HFFc6 (cell line): ENCODE measurements at places on chromosomes 6 and 20. TPM values are rescaled to one million over a fixed set of nuclear protein-coding genes. Genes with fewer than 3 reads are reported as not detected.
A peak's percentile ranks its signal among the peaks of the same experiment; 100 is the strongest.

DNA sequence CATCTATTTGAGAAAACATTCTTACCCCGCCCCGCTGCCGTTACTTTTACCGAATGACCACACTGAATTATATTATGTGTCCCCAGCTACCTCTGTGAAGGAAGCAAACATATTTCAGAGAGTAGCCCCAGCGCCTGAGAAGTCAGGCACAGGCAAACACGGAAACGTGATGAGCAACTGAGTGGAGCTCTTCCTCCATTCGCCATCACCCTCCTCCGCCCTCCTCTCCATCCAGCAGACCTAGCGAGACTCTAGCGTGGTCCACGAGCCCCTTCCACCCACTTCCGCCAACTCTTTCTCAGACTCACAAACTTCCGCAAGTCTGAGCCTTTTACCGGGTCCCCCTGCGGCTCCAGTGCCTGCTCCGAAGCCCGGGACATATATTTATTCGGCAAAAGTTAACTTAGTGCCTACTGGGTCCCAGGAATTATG lies 582 bp downstream of the SNRPB start:
- peak overlapping the region; percentile 100 for H3K27ac ChIP-seq
- H3K4me1 ChIP-seq, result peaks cover 88% of the 10 kb centered on the region
- H3K27me3 ChIP-seq, result peaks cover 7% of the 10 kb centered on the region
- peak overlapping the region; percentile 99 for H3K4me3 ChIP-seq

- no peak for DNase-seq
- no peak overlapping the region for H3K4me3 ChIP-seq
- no peak overlapping the region for H3K27ac ChIP-seq
- no peaks in the 10 kb centered on the region for H3K4me1 ChIP-seq
- no peaks in the 10 kb centered on the region for H3K27me3 ChIP-seq
- no peaks in the 10 kb centered on the region for H3K36me3 ChIP-seq
These were observed 19.3 kb upstream of the RNF146 start for GRCh38 chr6:127247114-127248096.

GRCh38 chr6:64985726-64986125 lies 721.3 kb downstream of the EYS start:
- no peaks in the 10 kb centered on the region for H3K27me3 ChIP-seq
- no peak overlapping the region for H3K27ac ChIP-seq
- H3K4me3 ChIP-seq, result no peak overlapping the region
- H3K4me1 ChIP-seq, result no peaks in the 10 kb centered on the region

DNA sequence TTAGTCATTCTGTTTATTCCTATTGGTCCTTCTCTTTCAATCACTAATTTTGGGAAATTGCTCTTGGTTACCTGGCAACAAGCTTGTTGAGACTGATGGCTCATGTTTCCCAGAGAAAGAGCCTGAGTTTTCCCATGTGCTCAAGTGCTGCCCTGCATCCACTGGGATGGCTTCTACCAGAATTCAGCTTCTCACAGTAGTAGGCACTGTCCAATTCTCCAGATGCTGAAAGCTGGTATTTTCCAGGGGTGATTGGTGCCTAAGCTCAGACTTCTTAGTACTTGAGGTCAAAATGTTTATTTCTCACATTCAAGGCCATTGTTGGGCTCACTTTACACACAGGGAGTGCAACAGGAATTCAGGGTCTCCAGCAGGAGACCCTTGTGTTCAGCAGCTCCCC lies 29.1 kb upstream of the SLC2A12 start:
- H3K4me3 ChIP-seq, result no peak overlapping the region
- no peak for DNase-seq
- H3K4me1 ChIP-seq, result peaks cover 16% of the 10 kb centered on the region
- 0 out of 2 replicates have a peak, but pooled peaks cover 4% of the 10 kb centered on the region for H3K36me3 ChIP-seq

Gene BPIFA1
- total RNA-seq, result not detected in 2 replicates
